ENCODE measurements at places on chromosomes 16 and 17. TPM values are rescaled to one million over a fixed set of nuclear protein-coding genes. Genes with fewer than 3 reads are reported as not detected.

The PCTP gene
- total RNA-seq, result 13.9 TPM

The TMC6 gene
- 4.2 TPM for total RNA-seq

The CRHR1 gene
- total RNA-seq, result not detected

The ZNF778 gene
- 8.7 TPM for total RNA-seq

The PDIA2 gene
- 0.43 TPM for total RNA-seq

The CWC25 gene
- total RNA-seq, result 9.0 TPM

The ASGR1 gene
- total RNA-seq, result 0.43 TPM

The MPV17L gene
- total RNA-seq, result 1.3 TPM

The ODAD4 gene
- 0.43 TPM for total RNA-seq

The ADAD2 gene
- total RNA-seq, result not detected

The HSD3B7 gene
- 24.8 TPM for total RNA-seq

The SPATA32 gene
- not detected for total RNA-seq

The SGCA gene
- total RNA-seq, result 0.32 TPM

The AFMID gene
- 21.6 TPM for total RNA-seq

The TPPP3 gene
- total RNA-seq, result 0.86 TPM

The PYY gene
- not detected for total RNA-seq

The CCDC154 gene
- total RNA-seq, result under 0.01 TPM
